Activated CD4-positive, alpha-beta T cell treated with anti-CD3 and anti-CD28 coated beads, Interleukin-2, amount 10 ng/mL, durations not matched to agents 24 days and 14 days (primary cell): ENCODE measurements at places on chromosomes 4 and X.
A peak's percentile ranks its signal among the peaks of the same experiment; 100 is the strongest.

- DNase-seq, result no peak
Measured at GRCh38 chrX:46204721-46205422, 340.3 kb downstream of the ZNF674 start.

DNA sequence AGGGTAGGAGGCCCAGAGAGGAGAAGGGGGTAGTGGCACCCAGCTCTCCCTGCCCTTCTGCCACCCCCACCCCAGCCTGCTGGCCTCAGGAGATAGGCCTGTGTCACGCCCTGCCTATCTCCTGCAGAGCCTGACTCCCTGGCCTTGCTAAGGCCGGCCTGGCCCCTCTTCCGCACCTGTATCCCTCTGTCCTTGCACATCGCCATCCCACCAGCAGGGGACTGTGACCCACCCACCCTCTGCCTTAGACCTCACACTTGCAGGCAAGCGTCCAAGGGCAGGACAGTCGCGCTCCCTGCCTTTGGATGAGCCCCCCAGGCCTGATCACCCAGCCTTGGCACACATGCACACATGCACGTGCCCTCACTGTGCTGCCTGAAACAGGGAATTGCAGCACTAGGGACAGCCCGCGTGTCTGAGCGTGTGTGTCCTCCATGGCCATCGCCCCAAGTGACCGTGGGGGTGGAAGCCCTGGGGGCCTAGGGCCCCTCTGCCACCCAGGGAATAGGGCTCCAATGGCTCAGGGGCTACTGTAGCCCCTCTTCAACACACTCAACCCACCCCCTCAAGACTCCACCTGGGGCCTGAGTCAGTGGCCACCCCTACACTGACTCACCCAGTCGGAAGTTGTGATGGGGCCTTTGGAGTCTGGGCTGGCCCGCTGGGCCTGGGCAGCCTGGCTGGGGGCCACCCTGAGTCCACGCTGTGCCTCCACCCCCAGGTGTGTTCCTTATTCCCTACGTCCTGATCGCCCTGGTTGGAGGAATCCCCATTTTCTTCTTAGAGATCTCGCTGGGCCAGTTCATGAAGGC is 2.1 kb downstream of the SLC6A8 start:
- DNase-seq, result no peak

GRCh38 chr4:24229978-24230377 is 340.1 kb upstream of the PPARGC1A start:
- no peak for DNase-seq

DNA sequence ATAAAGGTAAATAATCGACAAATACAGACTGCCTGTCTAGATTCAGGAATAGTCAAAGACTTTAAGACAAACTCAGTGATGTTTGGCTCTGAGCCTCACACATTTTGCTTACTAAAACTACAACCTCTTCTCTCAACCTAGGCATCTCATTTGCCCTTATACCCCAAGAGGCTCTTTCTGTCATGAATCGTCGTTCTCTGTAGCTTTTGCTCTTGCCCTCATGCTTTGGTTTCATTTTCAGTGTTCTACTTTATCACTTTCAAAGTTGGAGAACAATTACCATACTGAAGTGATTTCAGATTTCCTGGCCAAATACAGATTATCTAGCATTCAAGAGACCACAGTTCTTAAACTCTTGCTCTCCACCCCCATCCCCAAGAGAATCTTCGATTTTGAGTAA is 114.1 kb upstream of the RAP2C start:
- no peak for DNase-seq

GRCh38 chrX:46953597-46953996 is 41.4 kb downstream of the JADE3 start:
- no peak for DNase-seq

GRCh38 chr4:89573656-89574055 is 263.3 kb downstream of the SNCA start:
- no peak for DNase-seq

DNA sequence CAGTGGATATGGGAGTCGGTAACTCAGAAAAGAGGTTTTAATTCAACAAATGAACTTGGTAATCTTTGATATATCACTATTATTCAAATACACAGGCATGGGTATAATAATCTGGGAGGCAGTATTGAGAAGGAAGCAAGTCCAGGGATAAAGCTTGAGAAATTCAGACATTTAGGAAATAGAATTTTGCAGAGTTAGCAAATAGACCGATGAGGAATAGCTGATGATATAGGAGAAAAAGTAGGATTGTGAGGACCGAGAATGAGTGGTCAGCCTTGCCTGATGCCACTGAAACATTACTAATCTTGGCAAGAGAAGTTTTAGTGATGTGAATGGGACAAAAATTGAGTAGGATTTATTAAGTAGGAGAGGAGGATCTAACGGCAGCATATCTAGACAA is 71.9 kb downstream of the TLL1 start:
- no peak for DNase-seq

GRCh38 chr4:162838671-162839070 is 328.0 kb downstream of the NAF1 start:
- no peak for DNase-seq

DNA sequence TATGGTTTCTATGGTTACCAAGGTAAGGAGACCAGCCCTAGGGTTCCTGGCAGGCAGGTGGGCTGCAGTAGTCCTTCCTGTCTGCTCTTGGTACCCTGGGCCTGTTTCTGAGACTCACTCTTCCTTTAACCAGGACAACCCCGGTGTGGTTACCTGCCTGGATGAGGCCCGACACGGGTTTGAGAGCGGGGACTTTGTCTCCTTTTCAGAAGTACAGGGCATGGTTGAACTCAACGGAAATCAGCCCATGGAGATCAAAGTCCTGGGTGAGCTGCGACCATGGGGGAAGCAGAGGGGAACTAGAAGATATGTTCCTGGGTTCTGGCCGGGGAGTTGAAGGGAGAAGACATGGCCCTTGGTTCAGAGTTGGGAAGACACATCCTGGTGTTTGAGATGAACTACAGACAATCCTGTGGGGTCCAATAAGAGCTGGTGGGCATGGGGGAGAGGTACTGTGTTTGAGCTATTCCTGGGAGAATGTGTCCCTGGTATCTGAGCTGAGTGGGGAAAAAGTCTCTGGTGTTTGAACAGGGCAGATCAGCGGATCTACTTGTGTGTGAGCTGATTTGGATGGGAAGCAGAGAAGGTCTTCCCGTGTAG is 7.8 kb downstream of the UBA1 start:
- DNase-seq, result no peak

- DNase-seq, result no peak
Measured at GRCh38 chr4:81506731-81507130, 35.0 kb upstream of the RASGEF1B start.

DNA sequence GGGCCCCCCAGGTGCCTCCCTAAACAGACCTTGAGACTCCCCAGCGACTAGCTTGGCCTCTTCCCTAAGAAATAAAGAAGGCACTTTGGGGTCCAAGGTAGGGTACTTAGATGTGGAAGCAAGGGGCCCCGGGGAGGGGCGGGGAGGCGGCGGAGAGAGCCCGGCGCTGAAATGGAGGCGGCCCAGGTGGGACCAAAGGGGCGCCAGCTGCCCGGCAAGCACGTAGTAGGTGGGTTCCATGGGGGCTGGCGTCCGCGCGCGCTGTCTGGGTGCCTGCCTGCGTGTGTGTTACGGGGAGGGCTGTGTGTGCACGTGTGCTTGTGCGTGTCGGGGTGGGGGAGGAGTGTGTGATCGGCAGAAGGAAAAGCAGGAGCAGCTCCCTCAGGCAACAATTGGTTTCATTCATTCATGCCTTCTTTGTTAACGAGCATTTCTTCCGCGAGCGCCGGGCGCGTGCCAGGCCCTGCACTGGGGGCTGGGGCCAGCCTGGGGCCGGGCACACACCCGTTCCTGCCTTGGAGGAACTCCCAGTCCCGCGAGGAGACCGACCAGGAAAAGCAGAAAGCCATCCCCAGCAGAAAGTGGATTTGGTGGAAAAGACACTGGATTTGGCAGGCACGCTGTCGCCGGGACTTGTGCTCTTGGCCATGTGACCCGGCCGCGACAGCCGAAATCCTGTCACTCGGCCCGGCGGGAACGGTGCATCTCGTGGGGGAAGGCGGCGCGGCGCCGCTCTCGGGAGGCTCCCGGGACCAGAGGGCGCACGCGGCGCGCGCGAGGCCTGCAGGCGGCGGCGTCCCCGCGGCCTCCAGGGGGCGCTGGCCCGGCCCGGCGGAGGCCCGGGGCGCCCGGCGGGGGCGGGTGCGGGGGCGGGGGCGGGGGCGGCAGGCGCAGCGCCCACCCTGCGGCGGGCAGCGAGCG is 3.3 kb upstream of the DUSP9 start:
- DNase-seq, result peak; percentile 73

- DNase-seq, result no peak
Measured at GRCh38 chrX:72003811-72004750, 93.4 kb downstream of the NHSL2 start.

GRCh38 chrX:7389576-7389975 is 241.6 kb upstream of the PUDP start:
- DNase-seq, result no peak

DNA sequence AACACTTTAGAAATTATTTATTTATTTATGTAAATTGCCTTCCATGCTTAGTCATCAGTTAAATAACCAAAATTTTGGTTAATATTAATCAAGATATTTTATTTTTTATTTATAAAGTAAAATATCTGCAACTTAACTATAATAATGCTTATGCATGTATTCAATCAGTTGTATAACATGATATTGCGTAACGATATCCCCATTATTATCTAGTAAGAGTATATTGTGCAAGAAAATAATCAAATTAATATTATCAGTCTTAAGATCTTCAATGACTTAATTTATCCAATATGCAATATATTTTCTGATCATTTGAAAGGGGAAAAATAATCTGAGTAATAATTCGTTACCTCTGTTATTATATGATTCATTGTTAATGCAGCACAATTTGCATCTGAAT is 596.7 kb downstream of the GABRG1 start:
- DNase-seq, result no peak

- no peak for DNase-seq
Measured at GRCh38 chrX:15160558-15161095, 109.3 kb downstream of the ASB9 start.

DNA sequence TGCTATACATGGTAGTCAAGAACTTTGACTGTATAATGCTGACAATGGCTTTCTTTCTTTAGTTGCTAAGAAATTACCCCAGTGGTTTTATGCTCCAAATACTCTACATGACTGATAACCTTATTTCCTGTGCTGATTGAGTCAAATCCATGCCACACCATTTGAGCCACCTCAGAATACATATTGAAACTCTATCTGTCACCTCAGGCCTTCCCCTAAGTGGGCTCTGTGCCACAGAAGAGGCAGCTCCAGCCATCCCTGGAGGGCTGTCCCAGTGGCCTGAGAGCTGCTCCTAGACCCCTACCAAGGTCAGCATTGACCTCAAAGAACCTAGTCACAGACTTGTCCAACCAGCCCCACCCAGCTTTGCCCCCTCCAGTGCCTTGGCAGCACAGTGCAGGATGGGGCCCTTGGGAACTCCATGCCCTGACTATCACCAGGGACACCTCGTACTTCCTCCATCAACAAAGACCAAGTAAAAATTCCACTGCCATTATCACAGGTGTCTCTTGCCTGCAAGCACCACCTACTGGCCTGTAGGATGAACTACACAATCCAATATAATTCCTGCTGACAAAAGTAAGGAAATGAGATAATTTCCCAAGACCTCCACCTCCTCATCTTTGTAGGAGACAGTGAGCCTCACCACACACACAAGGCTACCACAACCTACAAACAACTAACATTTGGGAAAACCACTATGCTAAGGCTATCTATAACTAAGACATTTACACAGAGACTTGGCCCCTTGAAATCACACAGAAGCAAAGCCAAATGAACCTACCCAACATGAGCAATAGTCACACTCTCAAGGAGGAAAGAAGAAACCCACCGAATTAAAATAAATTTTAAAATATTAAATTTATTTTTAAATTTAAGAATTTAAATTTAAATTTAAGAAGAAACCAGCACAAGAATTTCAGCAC is 239.9 kb downstream of the NKX6-1 start:
- no peak for DNase-seq

GRCh38 chr4:176475067-176475466 is 155.3 kb downstream of the SPCS3 start:
- DNase-seq, result no peak

- no peak for DNase-seq
Measured at GRCh38 chrX:39957816-39958566, 139.8 kb downstream of the BCOR start.

GRCh38 chrX:88944661-88945060 is 197.6 kb downstream of the CPXCR1 start:
- no peak for DNase-seq

- no peak for DNase-seq
Measured at GRCh38 chr4:81684352-81684751, 212.6 kb upstream of the RASGEF1B start.

- no peak for DNase-seq
Measured at GRCh38 chrX:101659601-101660063, at the start of gene ARMCX2. TSS of gene ARMCX2 (minus strand) at chrX:101659850. CDS start at chrX:101657588, 2,262 bp downstream.

- no peak for DNase-seq
Measured at GRCh38 chr4:41384992-41385391, 128.3 kb downstream of the UCHL1 start.

DNA sequence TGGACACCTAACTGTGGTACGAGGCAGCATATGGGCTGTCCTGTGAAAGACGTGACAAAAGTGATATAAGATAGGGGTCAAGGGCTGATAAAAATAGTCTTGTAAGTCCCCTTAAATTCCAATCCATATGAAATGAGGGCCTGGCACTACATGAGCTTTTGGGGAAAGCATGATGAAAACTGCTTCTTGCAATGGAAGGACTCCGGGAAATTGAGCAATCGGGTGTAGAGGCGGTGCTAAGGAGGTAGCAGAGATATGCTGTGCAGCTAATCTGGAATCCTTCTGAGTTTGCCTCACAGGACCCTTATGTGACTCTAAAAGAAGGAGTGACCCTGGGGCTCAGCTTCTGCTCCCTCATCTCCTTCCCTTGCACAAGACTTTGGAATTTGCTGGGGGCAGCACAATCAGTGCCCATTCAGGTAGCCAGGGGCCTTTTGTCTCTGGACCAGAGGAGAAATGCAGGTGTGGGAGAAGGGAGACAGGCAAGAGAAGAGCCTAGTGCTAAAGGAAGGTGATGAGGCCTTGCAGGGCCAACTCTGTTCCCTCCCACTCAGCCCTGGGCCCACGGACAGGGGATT is 12.8 kb downstream of the CLDN2 start:
- no peak for DNase-seq

DNA sequence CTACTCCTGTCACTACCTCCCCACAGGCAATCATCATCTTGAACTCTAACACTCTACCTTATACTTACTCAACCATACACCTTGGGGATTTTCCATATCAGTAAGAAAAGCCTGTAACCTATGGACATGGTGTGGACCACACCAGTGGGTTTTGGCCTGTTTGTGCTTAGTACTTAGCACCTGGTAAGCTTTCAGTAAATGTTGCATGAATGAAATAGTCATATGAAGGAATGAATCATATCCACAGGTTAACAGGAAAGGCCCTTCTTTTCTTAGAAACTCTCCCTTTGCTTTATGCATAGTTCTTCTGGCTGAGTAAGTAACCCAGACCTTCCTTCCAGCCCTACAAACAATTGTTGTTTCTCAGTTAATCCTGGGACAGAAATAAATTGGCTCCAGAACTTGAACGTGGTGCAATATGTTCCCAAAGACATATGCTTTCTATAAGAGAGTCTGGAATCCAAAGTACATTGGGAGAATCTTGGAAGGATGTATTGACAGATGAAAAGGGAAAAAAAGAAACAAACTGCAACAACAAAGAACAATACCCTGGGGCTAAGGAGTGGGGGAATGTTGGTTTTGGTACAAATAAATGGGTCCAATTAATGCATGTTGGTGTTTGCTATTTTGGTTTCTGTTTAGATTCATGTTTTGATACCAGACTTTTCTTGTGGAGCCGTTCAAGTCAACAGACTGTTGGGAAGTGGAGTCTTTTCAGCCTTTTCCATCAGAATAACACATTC is 27.8 kb downstream of the RASL11B start:
- no peak for DNase-seq

- no peak for DNase-seq
Measured at GRCh38 chrX:116413273-116413672, 23.1 kb upstream of the SLC6A14 start.

- no peak for DNase-seq
Measured at GRCh38 chr4:119227690-119228089, 15.2 kb downstream of the USP53 start.
